Stimulated activated CD8-positive, alpha-beta memory T cell treated with anti-CD3 and anti-CD28 coated beads, Interleukin-15, amount 100 ng/mL, for 48 hours (primary cell): ENCODE measurements at places on chromosomes 13 and 19.

DNA sequence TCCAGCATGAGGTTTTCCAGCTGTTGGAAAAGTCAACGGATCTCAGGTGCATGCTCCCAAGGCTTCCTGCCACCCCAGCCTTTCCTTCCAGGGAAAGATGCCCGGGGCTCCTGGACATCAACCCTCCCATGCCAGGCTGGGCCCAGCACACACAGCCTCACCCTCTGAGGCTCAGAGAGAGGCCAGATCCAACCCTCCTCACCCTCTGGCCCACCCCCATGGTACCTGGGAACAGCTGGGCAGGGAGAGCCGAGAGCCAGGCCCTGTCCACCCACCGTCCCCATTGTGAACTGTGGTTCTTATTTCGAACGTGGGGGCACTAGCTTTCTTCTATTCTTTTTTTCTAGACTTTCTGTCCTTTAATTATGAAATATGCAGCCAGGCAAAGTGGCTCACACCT is 9.9 kb upstream of the CCNP start:
- DNase-seq: no peak

DNA sequence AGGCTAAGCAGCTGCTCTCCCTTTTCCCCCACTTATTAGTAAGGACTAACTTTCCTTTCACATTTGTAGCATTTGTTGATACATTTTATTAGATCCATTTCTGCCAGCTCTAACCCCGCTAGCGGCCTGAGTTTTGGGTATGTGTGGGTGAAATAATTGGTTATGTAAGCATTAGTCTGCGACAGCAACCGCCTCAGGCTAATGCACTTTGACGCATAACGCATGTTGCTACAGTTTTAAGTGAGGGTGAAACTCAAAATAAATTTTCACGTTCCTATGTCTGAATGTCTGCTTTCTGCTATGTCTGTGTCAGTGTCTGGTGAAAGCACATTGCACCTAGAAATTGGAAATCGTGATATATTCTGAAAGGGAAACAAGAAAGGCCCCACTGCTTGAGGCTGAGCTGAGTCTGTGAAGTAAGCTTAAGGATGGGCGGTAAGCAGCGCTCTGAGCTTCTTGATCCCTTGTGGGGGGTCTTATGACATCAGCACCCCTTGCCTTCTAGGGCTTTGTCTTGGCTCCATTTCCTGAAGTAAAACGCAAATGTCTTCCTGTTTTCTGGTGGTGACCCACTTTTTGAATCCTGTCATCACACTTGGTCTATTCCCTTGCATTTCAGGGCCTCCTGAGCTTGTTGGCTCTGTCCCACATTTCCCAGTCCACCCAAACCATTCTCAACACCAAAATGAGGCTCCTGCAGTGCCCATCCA is 648.3 kb upstream of the ARGLU1 start:
- no peak for DNase-seq

GRCh38 chr19:50030225-50030624 is 4.4 kb downstream of the ZNF473 start:
- no peak for DNase-seq

- DNase-seq: no peak
Measured at GRCh38 chr19:18506101-18506930, 15.6 kb downstream of the ELL start.

- no peak for DNase-seq
Measured at GRCh38 chr19:10744253-10744798, 26.4 kb downstream of the DNM2 start.

DNA sequence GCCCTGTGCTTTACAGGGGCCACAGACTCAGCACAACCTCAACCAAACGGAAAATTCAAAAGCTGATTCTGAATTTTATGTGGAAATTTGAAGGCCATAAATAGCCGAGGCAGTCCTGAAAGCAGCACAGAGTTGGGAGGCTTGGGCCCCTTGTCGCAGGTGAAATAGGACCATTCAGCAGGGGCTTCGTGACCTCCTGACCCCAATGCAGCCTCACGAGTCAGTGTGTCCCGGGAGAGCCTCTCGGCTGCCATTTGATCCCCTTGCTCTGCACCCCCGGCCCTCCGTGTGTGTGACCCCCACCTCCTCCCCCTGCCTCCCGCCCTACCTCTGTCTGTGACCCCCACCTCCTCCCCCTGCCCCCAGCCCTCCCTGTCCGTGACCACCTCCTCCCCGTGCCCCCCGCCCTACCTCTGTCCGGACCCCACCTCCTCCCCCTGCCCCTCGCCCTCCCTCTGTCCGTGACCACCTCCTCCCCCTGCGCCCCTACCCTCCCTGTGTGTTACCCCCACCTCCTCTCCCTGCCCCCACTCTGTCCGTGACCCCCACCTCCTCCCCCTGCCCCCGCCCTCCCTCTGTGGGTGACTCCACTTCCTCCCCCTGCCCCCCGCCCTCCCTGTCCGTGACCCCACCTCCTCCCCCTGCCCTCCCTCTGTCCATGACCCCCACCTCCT is 41.7 kb upstream of the TFDP1 start:
- no peak for DNase-seq
